ENCODE measurements at places on chromosomes 12 and 14.

- no peaks in the 10 kb centered on the region for H3K36me3 ChIP-seq
- DNase-seq, result no peak
- H3K27ac ChIP-seq, result no peak overlapping the region
These were observed 47.5 kb downstream of the PPFIBP1 start for GRCh38 chr12:27571463-27571862.

- H3K4me1 ChIP-seq, result no peaks in the 10 kb centered on the region
- no peaks in the 10 kb centered on the region for H3K27me3 ChIP-seq
- no peak overlapping the region for H3K27ac ChIP-seq
These were observed 657.8 kb downstream of the GALC start for GRCh38 chr14:87334997-87335685.

DNA sequence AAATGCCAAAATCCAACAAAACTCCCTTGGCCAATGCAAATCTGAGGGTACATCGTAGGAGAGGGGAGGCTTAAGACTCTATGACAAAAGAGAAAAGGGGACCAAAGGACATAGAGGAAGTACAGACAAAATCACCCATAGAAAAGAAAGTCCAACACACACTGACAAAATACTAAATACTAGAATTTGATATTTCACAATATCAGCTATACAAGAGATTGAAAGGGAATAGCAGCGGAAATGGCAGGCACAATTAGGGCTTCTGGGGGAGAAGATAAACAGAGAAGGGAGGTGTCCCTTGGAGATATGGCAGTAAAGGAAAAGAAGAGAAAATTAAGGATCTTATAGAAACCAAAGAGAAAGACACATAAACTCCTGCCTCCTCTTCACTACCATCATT lies 29.0 kb downstream of the ATP2B1 start:
- no peak for DNase-seq
- H3K36me3 ChIP-seq, result no peaks in the 10 kb centered on the region
- no peaks in the 10 kb centered on the region for H3K27me3 ChIP-seq
- peaks cover under 1% of the 10 kb centered on the region for H3K4me1 ChIP-seq

GRCh38 chr14:52008136-52008535 lies 18.8 kb downstream of the RTRAF start:
- H3K4me3 ChIP-seq, result no peak overlapping the region
- no peaks in the 10 kb centered on the region for H3K27me3 ChIP-seq
- no peaks in the 10 kb centered on the region for H3K4me1 ChIP-seq
- peaks cover 85% of the 10 kb centered on the region for H3K36me3 ChIP-seq
- no peak overlapping the region for H3K27ac ChIP-seq
- DNase-seq, result no peak

Data from CD4-positive, alpha-beta T cell (primary cell).